ENCODE measurements at places on chromosomes 16 and 17.
A peak's percentile ranks its signal among the peaks of the same experiment; 100 is the strongest.

DNA sequence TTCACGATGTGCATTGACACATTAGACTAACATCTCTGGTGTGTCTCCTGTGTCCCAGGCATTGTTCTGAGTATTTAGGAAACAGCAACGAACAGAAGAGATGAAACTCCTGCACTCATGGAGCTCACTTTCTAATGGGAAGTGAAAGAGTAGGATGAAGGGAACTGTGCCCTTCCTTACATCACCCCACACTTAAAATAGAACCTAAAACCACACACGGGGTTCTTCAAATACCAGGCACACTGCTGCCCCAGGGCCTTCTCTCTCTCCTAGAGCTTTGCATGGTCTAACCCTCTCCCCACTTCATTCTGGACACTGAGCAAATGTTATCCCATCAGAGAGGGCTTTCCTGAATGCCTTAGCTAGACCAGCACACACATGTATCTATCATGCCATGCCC lies 33.7 kb downstream of the TRIM25 start:
- no peak for DNase-seq

DNA sequence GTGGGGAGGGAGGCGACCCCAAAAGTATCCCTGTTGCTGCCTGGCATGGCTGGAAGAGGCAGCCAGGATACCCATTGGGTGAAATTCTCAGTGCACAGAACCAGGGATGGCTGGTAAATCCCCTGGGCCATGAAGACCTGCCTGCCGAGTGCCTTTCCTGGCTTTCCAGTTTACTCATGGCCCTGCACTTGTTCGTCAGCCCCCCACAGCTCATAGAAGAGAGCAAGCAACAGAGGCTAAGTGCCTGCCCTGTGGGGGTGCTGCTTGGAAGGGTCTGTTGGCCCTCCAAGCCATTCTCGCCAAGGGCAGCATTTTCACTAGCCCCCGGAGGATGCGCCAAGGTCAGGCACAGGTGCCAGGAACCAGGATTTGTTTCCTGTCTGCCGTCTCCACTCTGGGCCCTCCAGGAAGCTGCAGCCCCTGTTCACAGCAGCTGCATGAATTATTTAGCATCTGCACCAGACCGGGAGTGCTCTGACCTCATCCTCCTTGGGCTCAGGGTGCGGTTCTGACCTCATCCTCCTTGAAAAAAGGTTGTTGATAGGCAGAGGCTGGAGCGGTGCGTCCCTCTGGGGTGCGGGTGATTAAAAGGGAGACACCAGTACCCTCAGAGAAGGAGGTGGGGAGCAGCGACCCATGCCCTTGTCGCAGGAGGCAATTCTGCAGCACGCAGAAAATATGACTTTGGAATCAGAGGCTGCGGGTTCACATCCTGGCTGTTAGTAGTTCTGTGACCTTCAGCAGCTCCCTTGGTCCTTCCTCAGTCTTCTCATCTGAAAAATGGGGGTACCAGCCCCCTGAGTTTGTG lies 14.2 kb upstream of the CD300A start:
- no peak for DNase-seq

DNA sequence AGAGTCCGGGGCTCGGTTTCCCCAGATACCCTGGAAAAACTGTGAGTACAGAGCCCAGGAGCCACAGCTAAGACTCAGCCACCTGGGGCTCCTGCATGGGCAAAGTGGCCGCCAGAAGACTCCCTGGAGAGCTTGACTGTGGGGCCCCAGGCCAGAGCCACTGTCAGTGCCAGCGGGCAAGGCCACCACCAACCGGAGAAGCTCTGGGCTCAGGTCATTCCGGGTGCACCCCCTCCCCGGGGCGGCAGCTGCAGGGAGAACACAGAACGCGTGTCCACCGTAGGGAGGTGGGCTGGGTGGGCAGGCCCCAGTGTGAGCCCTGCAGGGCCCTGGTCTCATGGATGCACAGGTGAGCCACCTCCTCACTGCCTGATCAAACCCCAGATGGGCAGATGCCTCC lies 22.3 kb upstream of the RBFOX3 start:
- DNase-seq: peak; percentile 32

DNA sequence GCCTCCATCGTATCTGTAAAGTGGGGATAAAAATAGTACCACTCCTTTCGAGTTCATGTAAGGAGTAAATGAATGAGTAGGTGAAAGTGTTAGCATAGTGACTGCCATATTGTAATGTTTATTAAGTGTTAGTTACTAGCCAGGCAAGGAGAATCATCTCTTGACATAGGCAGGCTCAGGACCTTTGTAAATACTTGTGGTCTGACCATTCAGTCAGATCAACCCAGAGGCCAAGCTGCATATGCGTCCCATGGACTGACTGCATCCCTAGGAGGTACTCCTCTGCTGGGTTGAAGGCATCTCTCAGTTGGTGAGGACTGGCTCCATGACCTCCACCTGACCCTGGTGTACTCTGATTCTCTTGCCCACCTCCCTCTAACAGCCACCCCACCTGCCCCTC lies 40.5 kb upstream of the CDRT4 start:
- no peak for DNase-seq

DNA sequence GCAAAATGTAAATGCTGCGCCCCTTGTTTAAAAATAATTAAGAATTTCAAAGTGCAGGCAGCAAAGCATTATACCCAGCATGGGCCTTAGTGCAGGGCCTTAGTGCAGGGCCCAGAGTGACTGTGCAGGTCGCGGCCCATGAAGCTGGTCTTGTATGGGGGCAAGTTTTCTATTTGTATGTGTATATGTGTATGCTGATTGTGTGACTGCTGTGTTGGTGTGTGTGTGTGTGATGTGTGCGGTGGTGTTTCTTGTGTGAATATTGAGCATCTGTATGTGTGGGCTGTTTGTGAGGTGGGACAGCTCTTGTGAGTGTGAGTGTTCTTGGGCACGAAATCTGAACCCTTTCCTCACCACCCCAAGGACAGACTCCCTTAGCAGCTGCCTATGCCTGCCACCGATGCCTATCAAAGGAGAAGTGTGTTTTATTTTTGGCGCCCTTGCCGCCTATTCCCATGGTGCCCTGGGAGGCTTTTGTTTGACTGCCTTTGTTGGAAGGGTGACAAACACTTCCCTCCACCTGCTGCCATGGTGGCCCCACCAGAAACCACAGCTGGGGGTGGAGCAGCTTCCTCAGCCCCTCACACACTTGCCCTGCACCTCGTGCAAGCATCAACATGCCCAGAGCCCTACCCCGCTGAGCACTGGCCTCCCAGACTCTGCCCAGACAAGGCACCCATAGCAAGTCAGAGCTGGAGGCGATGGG lies 18.0 kb downstream of the CCR7 start:
- no peak for DNase-seq

- DNase-seq: no peak
These were observed 101.6 kb downstream of the PRKCA start for GRCh38 chr17:66403846-66404556.

DNA sequence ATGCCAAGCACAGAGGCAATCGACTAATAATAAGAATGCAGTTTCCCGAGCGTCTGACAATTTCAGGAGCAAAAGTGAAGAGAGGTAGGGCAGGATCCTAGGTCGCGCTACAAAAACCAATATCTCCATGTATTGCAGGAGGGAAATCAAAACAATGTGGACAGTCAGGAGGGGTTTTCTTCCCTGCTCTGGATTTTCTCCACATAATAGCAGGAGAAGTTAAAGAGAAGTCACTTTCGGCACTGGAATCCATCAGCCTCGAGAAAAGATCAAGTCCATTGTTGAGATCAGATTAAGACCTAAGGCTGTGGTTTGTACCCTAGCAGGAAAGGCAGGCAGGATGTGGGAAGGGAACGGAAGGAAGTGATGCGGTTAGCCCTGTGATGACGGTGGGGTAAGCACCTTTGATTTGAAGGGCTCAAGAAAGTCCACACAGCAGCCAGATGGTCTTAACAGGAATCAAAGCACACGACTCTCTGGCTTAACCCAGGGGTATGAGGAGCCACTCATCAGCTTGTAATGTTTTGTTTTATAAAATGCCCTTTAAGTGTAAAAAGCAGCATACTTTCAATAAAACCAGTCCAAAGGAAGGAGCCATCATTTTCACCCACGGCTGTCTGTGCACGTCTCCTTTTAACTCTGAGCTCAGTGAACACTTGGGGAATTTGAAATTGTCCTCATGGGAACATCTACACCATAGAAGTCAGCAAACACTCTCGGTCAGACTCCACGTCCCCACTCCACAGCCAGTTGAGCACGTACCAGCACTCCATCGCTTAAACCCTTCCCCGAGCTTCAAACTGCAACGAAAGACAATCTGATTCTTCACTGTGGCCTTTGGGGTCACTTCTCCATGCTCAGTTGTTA lies 15.8 kb upstream of the AKTIP start:
- DNase-seq: peak; percentile 81

DNA sequence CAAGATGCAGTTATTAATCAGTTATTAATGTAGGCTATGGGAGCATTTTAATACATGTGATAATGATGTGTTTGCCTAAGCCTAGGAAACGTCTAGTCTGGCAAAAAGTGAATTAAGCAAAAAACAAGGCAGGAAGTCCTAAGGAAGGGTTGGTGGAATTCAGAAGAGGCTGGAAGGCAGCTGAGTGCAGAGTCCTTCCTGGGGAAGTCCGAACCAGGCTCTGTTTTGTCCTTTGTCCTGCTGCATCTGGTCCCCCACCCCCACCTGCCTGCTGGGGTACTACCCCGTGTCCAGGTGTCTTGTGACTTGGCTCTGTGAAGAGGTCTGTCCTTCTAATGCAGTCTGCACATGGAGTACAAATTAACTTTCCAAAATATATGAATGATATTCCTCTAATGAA lies 1.5 kb upstream of the MYH10 start:
- DNase-seq: no peak

DNA sequence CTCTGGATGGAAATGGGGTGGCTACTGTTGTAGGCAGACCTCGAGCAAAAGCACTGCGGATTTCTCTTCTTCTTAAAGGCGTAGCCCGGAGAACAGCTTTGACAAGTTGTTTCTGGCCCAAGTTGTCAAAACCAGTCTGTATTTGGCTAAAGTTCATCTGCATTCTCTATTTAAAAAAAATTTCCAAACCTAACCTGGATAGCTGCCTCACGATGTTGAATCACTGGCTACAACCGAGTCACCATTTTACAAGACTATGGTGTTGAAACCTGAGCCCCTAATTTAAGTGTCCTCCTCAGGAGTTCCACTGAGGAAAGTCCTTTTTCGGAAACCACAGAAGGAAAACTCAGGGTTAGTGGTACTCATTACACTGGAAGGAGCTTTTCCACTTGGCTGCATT lies 1.5 kb downstream of the SLC16A6 start:
- no peak for DNase-seq

GRCh38 chr17:19391432-19391831 lies 4.4 kb upstream of the MFAP4 start:
- DNase-seq: no peak

DNA sequence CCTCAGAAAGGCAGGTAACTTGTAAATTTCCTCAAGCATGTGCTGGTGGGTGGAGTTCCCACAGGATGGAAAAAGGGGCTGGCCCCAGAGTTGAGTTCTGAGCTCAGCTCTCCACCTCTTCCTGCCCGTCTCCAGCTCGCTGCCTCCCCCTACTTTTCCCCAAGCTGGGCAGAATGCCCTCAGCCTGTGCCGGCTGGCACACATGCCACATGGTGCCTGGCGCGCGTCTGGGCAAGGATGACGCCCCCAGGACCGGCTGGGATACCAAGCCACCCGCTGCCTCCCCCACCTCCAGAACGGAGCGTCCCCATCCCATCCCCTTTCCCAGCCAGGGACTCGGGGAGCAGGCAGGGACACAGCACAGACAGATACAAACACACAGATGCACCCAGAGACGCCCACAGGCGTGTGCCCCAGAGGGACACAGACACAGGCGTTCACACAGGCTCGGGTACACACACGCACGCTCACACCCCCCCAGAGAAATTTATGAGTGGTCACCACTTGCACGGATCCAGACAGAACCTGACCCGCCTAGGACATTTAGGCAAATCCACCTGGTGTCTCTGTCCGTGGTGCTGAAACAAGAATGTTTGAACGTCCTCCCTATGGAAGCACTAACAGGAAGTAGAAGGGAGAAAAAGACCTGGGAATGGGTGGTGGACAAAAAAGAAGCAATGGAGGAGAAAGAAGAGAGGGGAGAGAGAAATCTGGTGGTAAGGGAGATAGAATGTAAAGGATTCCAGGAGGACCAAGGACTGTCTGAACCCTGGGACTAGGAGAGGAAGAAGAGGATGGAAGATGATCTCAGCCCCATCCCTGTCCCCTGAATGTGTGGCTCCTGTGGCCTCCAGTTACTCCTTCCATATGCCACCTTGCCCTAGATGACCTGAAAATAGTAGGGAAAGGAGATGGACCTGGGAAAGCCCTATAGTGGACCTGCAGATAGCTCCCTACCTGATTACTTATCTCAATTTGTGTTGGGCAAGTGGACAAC lies 15.5 kb downstream of the NEUROD2 start:
- DNase-seq: peak; percentile 53

GRCh38 chr16:88624481-88624880 lies 13.9 kb upstream of the IL17C start:
- no peak for DNase-seq

DNA sequence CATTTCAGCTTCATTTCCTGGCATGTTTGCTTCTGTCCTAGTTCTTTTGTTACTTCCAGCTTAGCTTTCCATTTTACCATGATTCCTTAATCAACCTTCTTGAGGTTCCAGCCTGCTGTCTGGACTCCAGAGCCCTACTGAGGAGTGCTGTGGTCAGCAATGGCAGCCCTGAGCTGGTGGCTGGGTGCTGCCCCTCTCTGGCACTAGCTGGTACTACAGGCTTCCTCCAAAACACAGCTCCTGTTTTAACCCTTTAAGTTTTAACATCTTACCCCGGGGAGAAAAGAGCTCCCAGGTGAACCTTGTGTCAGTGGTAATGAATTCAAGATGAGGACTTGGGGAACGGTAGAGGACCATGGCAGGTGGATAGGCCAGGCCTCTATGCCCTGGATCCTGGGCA lies 395.5 kb downstream of the TMEM114 start:
- DNase-seq: no peak

DNA sequence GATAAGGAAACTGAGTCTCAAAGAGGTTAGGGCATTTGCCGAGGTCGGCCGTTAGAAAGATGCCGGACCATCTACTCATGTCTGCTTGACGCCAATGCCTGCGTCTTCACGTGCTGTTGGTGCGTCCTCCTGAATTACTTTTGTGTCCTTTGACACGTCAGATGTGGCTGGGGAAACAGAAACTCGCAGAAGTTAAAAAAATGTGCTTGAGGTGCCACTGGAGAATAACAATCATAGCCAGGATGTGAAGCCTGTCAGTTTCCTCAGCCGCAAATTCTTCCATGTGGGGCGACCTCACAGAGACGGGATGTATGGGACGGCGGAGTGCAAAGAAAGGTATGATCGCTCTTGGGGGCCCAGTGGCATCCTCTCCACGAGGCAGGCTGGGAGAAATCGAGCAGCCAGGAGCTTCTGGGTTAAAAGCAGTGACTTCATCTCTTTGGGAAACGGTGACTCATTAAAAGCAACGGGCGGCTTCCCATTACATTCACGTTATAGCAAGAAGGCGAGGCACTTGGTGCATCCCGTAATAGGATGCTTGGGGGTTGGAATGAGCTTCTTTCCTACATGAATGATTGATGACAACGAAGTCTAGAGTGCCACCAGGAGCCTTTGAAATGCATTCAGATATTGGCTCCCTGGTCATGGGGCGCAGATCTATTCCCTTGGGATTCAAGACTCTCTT lies 67.8 kb downstream of the BMERB1 start:
- DNase-seq: no peak
